Left lobe of liver (tissue), 2 donors: ENCODE measurements at places on chromosomes 2 and 18. TPM values are rescaled to one million over a fixed set of nuclear protein-coding genes. Genes with fewer than 3 reads are reported as not detected.

DNA sequence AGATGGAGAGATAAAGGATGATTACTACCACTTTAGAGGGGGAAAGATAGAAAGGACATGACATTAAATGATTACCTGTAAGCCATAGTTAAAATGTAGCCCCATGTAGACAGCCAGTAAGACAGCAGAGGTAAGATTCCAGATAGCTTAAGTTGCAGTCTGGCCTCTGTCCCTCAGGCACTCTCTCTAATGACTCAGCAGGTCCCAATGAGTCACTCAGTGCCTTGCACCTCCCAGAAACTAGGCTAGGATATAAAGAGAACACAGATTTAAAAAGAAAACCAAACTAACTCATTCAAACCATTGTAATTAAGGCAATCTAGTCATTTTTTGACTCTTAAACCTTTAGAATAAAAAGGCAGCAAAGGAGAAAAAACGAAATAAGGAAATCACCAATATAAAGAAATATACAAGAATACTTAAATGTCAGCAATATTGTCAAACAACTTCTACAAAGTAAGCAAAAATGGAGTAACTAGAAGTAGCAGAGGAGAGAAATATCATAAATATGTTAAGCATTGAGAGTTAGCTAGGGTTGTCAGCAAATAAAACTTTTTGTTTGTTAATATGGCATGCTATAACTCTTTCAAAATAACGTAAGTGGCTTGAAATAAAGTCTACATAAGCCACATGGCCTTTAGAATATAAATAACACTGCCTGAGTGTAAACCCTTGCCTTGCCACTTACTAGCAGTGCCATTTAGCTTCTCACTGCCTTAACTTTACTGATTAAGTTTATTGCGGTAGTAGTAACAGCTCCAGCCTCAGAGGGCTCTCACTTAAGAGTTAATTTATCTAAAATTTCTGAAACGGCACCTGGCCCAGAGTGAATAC, 48.5 kb downstream of the SOCS6 start:
- DNase-seq: no peak

DNA sequence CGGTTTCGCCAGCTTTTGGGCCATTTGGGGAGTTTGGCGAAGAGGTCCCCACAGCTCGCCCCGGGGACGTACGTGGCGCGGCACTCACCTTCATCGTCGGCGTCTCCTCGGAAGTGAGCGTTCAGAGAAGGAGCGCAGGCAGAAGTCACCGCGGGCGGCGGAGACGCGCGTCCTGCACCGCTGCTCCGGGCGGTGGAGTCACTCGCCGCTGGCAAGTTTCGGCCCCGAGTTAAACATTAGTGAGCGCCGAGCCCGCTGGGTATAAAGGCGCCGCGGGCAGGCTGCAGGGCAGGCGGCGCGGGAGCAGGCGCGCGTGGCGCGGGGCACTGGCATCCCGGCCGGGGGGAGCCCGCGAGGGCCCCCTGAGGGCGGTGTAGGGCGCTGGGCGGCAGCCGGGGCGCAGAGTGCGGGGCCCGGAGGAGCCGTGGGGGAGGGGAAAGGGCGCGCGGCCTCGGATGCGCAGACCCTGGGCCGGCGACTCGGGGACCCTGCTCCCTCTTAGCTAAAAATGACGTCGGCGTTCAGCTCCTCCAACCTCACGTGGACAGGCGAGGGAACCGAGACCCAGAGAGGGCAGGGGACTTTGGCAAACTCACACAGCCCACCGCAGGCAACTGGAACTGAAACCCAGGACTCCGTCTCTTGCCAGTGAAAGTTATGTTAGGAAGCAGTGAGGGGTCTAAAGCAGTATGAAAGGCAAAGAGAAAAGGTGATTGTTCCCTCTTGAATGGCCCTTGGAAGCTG, at the start of gene DPP4:
Gene DPP4 (minus strand): TSS at position 328 of the 744 bp plus-strand sequence. CDS start 234 bp downstream, at position 94.
- peak; percentile 87 for DNase-seq

EFEMP1 gene
- total RNA-seq: 3.1 TPM

DNA sequence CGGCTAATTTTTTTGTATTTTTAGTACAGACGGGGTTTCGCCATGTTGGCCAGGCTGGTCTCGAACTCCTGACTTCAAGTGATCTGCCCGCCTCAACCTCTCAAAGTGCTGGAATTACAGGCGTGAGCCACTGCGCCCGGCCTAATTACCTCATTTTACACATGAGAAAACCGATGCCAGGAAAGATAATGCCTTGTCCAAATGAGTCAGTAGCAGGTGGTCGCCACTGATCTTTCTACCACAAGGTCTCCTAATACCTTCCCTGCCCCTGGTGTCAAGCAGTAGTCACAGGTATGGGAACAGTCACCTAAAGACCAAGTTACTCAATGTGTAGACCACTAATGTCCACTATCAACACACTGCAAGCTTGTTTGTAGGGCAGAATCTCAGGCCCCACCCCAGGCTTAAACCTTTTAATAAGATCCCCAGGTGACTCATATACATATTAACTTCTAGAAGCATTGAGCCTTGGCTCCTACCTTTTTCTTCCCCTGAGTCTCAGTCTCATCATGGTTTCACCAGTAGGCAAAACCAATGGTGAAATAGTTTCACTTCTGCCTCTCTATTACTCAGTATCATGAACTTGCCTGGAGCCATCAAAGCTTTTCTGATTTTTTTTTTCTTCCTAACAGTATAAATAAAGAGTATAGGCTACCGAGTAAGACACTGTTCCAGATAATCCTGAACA, 6.9 kb upstream of the EPB41L5 start:
- DNase-seq: no peak

GRCh38 chr2:3654531-3655225, 3.3 kb upstream of the ALLC start:
- no peak for DNase-seq

DNA sequence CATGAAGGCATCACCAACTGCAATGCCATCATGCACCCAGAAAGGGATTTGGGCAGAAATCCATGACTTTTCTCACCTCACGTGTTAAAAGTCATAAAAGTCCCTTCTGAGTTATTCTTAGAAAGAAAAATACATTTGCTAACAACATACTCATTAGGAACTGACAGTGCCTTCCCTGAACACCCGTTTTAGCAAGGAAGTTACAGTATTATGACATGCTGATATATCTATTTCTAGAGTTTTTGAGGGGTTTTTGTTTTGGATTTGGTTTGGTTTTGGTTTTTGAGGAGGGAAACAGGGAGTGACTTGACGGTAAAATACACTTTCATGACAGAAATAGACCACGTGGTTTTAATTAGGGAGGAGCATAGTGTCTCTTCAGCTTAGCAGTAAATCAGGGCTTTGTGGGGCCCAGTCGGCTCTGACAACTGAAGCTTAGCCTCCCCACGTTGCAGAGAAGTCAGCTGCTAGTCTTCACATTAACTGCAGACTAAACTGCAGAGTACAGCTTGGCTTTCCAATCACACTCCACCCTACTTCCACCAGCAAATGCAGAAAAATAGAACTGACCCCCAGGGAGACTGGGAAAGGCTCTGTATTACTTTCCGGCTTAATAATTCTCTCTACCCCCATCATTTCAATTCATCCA, 141.4 kb downstream of the FAM124B start:
- no peak for DNase-seq

GRCh38 chr2:176409671-176410070, 140.4 kb downstream of the MTX2 start:
- DNase-seq: no peak

DNA sequence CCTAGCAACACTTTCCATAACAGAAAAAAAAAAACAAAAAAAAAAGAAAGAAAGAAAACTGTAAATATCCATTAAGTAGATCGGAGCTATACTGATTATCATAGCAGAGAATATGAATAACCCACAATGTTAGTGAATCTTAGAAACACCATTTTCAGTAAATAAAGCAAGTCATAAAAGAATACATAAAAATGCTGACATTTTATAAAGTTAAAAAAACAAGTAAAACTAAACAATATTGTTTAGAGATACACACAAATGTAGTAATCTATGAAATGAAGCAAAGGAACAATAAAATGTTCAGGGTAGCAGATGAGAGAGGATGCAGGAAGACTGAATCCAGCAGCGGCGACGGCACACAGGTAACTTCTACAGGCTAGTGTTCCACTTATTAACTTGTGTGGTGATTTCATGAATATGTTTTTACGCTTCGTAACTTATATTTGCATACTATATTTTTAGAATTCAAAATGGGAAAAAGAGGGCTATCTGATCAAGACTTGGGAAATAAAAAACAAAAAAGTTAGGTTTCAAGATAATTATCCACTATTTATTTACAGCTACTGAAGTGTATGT, 4.8 kb downstream of the ROCK2 start:
- DNase-seq: no peak

GRCh38 chr2:96594691-96595152, 43.4 kb downstream of the KANSL3 start:
- DNase-seq: no peak

DNA sequence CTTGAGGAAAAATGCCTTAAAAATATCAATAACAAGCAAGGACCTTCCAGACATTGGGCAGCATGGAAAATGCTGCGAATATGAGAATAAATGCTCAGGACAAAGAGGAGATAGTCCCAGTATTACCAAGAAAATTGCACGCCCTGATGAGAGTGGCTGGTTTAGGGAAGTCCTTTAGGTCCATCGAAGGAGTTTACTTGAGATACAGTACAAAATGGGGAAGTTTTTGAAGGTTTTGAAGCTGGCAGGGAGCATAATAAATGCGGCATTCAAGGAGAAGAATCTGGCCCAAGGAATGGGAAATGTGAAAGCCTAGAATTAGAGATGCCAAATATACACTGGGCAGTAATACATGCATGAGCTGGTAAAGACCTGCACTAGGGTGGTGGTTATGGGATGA, 90.2 kb upstream of the SPATS2L start:
- DNase-seq: no peak

FAM110C gene
- total RNA-seq: 6.7 TPM

PRKAG3 gene
- not detected for total RNA-seq

AQP12A gene
- not detected for total RNA-seq

MBD1 gene
- 33.6 TPM for total RNA-seq

- DNase-seq: no peak
Observed at GRCh38 chr2:219344751-219345430, 12.3 kb upstream of the RESP18 start.

- peak; percentile 68 for DNase-seq
Observed at GRCh38 chr2:85323351-85323987, 4.3 kb downstream of the TGOLN2 start.

DNA sequence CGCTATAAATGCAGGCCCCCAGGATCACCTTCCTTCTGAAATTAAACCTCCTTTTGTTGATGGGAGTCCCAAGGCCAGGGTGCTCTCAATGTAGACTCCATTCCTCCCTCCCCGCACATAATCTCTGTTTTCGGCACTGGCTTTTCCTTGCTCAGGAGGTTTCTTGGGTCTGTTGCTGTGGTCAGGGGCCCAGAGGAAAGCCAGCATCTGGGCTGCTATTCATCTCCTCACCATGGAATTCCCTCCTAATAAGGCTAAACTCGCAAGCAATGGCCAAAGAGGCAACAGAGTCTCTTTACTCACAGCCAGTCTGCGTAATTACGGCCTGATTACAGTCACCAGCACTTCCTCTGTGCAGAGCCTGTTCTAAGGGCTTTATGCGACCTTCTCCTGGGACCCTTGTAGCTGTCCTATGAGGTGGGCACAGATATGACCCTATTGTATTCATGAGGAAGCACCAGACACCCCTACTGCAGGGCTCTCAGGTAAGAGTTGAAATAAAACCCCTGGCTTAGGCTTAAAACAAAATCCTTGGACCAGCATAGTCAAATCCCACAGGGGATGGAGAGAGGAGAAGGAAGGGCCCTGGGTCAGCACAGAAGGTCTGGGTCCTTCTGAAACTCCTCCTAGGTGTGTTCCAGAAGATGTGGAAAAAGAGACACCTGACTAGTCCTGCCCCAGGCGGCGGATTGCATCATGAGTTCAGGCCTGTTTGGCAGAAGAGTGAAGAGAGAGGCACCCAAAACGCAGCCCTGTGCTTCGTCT, 105.0 kb upstream of the SH3BP4 start:
- DNase-seq: peak; percentile 80

GRCh38 chr18:24397131-24397693, 412 bp downstream of the OSBPL1A start:
- DNase-seq: peak; percentile 60

- no peak for DNase-seq
Observed at GRCh38 chr2:46036929-46037328, 260.3 kb upstream of the EPAS1 start.

ALPG gene
- not detected for total RNA-seq

GRCh38 chr2:101983928-101984327, 7.8 kb upstream of the IL1R2 start:
- no peak for DNase-seq
